ENCODE measurements at places on chromosomes 6 and 20.

DNA sequence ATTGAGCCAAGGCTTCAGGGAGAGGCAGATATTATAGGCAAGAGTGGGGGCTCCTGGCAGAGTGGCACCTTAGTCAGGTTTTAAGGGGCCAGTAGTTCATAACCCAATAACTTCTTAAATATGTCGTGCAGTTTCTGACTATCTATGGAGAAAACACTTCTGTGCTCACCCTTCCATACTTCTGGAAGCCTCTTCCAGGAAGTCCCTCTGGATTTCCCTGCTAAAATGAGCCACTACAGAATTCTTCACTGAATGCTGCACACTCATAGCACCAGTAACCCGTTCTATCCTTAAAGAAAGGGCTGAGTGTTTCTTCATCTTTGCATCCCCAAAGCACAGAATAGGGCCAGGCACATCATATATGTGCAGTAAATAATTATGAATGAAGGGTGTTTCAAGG is 198.5 kb upstream of the SLC24A3 start:
- DNase-seq = no peak

DNA sequence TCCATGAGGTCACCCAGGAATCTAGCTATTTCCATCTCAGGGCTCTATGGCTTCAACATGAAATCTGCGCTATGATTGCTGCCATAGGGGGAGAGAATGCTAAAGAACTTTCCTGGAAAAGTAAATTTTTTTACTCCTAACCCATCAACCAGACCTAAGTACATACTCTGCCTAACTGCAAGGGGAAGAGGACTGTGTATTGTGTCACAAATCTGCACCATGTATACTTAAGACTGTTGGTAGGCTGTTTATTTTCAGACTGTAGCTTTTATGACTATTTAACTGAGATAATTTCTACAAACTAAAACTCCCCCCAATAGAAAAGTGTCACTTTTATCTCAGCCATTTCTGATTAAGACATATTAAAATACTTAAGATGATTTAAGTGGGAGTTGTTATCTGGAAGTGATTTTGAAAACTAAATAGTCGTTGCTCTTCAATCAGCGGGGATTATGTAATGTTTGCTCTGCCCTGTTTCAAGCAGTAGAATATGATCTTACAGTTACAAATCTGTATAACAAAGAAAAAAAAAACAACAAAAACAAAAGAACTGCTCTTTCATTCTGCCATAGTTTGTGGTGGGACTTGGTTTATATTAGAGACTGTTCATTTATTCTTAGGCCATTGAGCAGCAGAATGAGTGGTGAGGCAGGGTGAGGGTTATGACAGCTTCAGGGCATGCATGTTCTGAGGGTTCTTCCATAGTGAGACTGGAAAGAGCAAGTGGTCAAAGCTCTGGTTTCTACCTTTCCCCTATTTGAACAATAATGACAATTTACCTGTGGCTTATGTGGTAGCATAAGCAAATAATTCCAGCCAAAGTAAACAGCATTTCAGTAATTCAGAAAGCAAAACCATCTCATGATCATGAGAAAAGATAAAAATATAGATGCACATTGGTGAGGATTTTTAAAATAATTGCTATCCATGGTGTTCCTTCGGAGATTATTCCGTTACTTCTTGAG is 126.3 kb upstream of the CEP162 start:
- no peak for DNase-seq

DNA sequence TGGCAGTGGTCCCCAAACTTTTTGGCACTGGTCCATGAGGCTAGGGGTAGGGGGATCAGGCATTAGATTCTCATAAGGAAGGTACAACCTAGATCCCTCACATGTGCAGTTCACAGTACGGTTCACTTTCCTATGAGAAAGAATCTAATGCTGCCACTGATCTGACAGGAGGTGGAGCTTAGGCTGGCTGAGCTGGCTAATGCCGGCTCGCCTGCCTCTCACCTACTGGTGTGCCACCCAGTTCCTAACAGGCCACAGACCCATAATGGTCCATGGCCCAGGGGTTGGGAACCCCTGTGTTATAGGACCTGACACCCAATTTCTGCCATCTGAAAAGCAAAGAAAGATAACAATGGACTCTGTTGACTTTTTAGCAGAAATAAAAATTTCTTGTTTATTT is 199.6 kb downstream of the GMPR start:
- no peak for DNase-seq

GRCh38 chr6:30071081-30071818 is 4.3 kb downstream of the PPP1R11 start:
- no peak for DNase-seq

- DNase-seq = no peak
These were observed 10.2 kb downstream of the BNIP5 start for GRCh38 chr6:36326356-36326995.

GRCh38 chr6:158220786-158221442 is 52.8 kb downstream of the GTF2H5 start:
- DNase-seq = peak; percentile 81

- DNase-seq = no peak
These were observed 134.9 kb downstream of the MMUT start for GRCh38 chr6:49328051-49328744.

DNA sequence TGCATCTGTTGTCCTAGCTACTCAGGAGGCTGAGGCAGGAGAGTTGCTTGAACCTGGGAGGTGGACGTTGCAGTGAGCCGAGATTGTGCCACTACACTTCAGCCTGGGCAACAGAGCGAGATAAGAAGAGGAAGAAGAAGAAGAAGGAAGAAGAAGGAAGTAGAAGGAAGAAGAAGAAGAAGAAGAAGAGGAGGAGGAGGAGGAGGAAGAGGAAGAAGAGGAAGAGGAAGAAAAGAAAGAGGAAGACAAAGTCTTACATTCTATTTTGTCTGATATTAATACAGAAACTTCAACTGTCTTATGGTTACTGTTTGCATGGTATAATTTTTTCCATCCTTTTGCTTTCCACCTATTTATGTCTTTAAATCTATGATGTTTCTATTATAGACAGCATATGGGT is 7.2 kb upstream of the NELFCD start:
- DNase-seq = no peak

DNA sequence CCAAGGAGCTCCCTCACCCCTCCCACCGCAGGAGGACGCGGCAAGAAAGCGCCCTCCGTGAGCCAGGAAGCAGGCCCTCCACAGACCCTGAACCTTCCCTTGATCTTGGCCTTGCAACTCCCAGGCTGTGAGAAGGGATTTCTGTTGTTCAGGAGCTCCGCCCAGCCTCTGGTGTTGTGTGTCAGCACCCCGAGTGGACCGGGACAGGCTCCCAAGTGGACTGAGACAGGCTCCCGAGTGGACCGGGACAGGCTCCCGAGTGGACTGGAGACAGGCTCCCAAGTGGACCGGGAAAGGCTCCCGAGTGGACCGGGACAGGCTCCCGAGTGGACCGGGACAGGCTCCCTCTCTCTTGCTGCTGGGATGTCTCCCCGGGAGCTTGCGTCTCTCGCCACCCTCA is 9.3 kb upstream of the NTSR1 start:
- no peak for DNase-seq

DNA sequence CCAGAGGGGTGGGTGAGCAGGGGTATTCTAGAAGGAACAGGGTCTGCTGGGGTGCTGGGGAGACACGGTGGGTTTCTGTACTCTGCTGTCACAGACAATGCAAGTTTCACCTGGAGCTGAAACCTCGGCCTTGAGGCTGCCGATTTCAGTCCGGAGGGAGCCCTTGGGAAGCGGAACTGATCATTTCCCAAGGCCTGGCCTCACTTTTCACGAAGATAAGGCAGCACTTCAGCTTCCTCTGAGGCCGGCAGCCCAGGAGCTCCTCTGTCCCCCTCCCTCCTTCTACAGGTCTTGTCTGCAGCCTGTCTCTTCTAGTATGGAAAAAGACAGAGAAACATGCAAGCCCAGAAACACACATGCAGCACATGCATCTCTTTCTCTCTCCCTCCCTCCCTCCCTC is 242.1 kb downstream of the CDC5L start:
- no peak for DNase-seq

DNA sequence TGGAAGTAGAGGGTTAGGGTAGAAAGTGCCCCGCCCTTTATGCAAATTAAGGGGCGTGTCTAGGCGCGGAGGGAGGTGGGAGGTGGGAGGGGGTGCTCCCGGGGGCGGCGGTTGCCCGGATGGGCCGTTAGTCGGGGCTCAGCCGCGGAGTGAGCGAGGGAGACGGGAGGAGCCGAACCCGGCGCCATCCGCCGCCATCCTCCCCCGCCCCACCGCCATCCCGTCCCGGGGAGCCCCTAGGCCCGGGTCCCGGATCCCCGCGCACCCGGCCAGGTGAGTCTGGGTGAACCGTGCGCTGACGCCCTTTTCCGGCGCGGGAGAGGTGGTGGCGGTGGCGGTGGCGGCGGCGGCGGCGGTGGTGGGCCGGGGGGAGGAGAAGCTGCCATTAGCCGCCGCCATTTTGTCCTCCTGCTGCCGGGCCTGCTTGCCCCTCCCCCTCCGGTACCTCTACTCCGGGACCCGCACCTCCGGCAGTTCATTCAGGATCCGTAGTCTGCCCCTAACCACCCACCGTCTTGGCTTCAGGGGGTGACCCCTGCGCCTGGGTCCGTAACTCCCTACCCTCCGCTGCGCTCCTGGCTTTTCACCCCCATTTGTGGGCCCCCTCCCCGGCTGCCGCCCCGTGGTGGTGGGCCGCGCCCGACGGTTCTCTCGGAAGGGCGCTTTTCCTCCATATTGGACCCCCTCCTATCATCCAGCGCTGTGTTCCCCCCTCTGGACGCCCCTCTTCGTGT is at the start of gene PRRC2A:
Gene PRRC2A, plus strand, starts transcription at position 130 of the 734 bp plus-strand sequence. CDS start 2,075 bp downstream, outside the sequence.
- peak; percentile 79 for DNase-seq

DNA sequence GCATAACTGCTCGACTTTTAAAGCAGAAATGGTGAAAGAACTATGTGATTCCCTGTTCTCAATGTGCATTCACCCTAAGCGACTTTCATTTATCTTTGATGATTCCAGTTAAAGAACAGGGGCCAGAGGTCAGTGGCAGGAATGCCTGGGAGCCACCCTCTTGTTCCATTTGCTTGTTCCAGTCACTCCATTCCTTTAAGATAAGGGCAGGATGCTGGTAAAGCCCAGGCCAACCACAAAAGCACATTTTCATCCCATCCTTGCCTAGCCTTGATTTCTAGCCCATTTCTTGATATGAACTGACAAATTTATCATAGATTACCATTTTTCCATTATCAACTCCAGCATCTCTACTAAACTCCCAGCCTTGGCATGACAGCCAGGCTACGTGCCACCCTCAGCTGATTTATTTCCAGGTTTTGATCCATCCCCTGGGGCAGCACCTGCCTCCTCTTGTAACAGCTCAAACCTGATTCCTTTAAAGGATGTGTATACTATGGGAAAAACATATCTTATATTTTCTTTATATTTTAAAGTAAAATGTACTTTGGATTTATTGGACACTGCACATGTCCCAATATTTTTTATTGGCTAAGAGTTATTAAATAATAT is 19.2 kb downstream of the HMGN3 start:
- DNase-seq = no peak

GRCh38 chr6:38194589-38194988 is 375.1 kb downstream of the ZFAND3 start:
- no peak for DNase-seq
